ENCODE measurements at places on chromosomes 6 and 20. TPM values are rescaled to one million over a fixed set of nuclear protein-coding genes. Genes with fewer than 3 reads are reported as not detected.

GRCh38 chr6:145112711-145113148 is 622.6 kb downstream of the EPM2A start:
- DNase-seq = no peak

DNA sequence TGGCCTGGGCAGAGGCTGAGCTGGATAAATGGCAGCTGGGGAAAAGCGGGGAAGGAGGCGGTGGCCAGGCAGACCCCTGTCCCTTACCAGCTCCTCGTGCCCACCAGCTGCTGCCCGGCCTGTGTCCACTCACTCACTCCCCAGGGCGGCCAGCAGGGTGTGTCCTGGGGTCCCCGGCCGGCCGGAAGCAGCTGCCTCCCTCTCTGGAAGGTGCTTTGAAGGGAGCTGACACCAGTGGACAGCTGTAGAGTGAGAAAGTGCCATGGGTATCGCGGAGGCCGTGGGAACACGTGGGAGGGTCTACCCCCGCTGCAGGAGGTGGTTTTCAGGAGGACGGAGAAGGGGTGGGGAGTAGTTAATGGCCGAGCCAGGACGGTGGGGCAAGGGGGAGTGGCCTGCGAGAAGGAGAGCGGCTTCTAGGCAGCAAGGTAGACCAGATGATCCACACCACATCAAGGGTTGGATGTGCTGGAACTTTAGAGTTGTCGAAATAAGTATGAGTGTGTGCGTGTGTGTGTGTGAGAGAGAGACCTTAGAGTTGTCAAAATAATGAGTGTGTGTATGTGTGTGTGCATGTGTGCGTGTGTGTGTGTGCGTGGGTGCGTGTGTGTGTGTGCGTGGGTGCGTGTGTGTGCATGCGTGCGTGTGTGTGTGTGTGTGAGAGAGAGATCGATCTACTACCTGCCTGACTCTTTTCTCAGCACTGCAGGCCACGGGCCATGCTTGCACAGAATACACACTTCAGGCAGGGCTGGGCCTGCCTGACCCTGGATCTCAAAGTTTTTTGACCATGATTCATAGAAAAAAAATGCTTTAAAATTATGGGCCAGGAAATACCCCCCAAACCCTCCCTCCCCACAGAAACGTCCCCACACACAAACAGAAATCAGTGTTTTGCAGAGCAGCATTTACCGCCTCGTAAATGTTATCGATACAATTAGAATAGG is 43.9 kb downstream of the CDH4 start:
- no peak for DNase-seq

DNA sequence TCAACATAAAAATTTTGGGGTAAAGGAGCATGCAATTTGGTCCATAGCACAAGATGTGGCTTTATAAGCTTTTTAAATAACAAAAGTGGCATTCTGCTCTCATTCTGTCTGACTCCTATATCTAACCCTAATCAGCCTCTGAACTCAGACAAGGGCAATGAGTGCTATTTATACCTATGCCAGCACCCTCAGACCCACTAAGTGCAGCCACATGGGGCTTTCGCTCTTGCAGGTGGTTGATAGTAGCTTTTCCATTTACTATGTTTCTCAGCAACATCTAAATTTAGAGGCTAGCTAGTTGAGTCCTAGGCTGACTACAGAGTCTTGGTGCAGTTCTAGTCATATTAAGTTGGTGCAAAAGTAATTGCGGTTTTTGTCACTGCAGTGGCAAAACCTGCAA is 217.1 kb upstream of the THBS2 start:
- no peak for DNase-seq

The RIPK1 gene
- total RNA-seq = 35.0 TPM

The PTK6 gene
- total RNA-seq = under 0.01 TPM

The TGIF2 gene
- total RNA-seq = 35.7 TPM

The BNIP5 gene
- not detected for total RNA-seq

Measured in uterus (tissue), 4 donors.